Stimulated activated CD4-positive, alpha-beta T cell treated with anti-CD3 and anti-CD28 coated beads, Interleukin-4, amount 100 ng/mL, for 4 hours (primary cell): ENCODE measurements at places on chromosomes 4 and X.

GRCh38 chr4:8614365-8615193 lies 22.0 kb downstream of the CPZ start:
- no peak for DNase-seq

DNA sequence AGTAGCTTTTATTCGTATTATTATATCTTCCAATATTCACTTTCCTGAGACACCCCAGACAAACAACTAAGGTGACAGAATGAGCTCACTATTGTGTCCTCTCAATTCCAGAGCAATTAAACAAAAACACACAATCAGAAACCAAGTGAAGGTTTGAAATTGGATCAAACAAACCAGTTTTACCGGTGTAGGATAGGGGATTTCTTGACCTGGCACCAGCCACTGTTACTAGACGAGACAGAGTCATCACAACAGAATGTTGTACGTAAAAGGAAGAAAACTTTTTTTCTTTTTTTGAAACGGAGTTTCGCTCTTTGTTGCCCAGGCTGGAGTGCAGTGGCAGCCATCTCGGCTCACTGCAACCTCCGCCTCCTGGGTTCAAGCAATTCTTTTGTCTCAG lies 43.7 kb downstream of the LDOC1 start:
- no peak for DNase-seq

DNA sequence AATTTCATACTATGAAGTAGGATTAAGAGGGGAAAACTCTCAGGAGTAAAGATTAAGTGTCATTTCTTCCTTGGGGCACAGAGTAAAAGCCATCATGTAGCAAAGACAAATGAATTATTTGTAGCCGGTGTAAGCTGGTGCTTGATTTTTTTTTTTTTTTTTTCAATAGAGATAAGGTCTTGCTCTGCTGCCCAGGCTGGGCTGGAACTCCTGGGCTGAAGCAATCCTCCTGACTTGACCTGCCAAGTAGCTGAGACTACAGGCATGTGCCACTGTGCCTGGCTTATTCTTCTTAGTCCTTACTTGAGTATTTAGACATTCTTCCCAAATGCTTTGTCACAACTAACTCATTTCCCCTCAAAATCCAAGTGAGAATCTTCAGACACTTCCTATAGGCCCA lies 125.7 kb downstream of the STOX2 start:
- no peak for DNase-seq

- DNase-seq: no peak
Observed at GRCh38 chr4:144739511-144740033, 93.6 kb downstream of the HHIP start.
